ENCODE measurements at places on chromosomes 1 and 21.

- no peak for DNase-seq
Observed at GRCh38 chr1:53376742-53377437, 49.0 kb upstream of the LRP8 start.

GRCh38 chr1:27403931-27404330, 11.5 kb downstream of the GPR3 start:
- DNase-seq = no peak

GRCh38 chr1:234725177-234726132, 115.5 kb upstream of the IRF2BP2 start:
- DNase-seq = peak; percentile 41

DNA sequence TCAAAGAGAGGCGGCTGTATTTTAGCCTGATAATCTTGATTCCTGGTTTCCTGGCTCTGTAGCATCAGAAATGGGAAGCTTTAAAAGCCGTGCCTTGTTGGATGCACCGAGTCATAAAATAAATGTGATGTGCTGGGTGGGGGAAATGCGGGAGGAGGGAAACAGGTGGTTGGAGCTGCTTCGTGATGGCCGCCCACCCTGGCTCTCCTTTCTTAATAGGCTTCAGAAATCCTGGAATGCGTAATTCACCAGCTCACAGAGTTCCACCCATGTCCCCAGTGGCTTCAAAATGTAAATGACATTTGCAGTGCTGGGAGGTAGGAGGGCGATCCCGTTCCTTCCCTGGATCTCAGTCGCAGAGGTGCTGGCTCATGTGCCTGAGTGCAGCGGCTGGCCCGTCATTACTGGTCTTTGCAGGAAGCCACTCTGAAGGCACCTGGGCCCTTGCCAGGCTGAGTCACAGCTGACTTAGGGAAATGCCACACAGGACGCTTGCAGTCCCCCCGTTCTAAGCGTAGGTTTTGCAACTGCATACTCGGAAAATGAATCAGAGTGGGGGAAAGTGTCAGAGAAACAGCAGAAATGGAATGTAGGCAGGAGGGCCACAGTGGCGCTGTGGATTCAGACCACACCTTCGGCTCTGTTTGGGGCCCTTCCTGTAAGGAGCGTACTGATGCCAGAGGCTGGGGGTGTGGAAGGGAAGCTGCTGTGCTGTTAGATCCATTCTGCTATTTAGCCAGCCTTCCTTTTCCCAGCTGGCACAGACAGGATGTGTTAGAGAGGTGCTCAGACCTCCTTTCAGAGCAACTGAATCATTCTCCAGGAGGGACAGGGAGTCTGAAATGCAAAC, 37.6 kb downstream of the GALNT2 start:
- peak; percentile 99 for DNase-seq

DNA sequence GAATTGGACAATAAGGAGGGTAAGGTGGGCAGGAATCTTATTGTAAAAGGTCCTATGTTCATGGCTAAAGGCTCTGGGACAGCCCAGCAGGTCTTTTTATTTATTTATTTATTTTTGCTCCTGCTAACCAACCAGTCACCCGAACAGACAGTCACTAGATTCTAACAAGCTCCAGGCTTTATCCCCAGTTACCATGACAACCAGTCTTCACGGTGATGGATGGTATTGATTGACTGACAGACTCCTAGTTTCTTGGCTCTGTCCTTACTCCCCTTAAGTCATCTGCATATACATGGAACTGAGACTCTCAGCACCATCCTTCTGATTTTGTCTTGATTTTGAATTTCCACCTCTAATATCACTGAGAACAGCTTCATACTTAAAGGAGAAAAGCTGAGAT, 44.3 kb downstream of the C8A start:
- DNase-seq = no peak

All from fibroblast of the aortic adventitia (primary cell).